HCEC 1CT (cell line): ENCODE measurements at places on chromosomes 7 and 10.

GRCh38 chr7:26574476-26574875 is 282.8 kb downstream of the SNX10 start:
- no peak for DNase-seq

GRCh38 chr7:111529507-111530355 is 32.6 kb downstream of the IMMP2L start:
- no peak for DNase-seq

DNA sequence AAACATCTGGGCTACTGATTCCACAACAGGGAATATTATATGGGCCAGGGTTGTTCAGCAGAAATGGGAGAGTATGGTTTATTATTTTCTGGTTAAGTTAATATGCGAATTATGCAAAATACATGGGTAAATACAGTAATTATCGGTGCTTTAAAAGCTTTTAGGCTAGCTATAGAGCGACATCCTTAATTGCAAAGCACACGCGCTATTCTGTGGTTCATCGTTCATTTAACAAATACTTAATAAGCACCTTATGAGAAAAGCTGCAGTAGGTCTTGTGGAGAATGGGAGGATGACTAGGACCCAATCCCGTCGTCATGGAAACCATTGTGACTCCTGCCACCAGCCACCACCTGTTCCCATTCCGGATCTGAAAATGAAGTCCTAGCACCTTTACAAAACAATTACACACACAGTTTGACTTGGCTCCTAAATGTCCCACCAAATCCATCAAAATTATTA is 623 bp upstream of the CEP41 start:
- DNase-seq, result peak; percentile 14

GRCh38 chr10:4771554-4772201 is 54.3 kb upstream of the AKR1E2 start:
- peak; percentile 96 for DNase-seq

DNA sequence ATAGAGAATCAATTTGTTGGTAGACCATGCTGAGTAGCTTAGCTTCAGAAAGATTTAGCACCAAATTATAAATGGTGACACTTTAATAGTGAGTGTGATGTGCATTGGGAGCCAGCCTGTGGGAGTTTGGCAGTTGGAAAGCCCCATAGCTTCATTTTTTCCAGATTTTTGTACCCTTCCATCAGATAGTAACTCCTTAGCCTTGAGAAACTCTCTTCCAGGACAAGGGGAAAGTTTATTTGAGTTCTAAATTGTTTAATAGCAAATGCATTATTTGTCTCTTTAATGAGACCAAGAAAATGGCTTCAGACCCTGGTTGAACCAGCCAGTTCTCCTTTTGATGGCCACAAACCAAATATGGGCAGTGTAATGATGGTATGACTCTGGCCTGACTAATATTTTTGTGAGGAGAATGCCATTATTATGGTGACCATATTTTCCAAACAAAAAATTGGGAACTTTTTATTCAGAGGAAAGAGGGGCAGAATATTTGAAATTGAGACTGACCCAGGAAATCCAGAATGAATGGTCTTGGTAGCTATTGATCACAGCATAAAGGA is 49.8 kb downstream of the PLCE1 start:
- DNase-seq, result no peak

DNA sequence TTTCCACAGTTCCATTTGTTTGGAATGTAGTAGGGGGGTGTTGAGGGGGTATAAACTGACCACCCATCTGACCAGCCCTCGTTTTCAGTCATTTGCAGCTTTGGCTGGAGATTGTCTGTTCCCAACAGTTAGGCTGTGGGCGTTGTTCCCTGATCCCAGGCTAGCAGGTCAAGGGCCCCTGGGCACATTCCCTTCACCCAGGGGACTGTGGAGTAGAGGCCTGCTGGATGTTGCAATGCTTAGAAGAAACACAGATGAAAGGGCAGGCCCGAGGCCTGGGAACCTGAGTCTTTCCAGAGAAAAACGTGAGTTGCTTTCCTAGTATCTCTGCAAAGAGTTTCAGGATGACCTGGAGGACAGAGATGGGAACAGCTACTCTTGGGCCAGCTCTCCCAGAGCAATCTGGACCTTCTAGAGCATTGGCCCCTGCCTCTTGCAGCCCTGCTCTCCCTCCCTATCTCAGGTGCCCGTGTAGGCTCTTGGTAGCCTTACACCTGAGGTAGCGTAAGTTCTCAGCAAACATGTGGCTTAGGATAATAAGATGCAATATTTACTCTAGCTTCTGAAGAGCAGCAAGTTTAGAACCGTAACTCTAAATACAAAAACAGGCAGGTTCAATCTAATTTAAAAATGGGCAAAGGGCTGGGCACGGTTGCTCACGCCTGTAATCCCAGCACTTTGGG is 99.4 kb upstream of the EFCAB10 start:
- DNase-seq, result no peak

DNA sequence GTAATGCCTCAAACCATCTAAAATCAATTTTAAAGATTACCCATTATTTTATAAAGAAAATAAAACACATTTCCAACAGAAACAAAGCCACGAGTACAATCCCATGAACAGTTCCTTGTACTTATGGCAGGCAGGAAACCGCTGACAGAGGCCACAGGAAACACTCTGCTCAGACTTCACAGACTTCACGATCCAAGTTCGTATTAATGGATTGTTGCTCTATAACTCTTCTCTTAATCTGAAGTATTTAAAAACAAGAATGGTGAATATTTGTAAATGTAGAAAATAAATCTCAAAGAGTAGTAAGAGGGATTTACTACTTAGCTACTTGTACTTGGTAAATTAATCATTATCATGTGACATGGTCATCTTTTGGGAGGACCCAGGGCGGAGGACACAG is 78.3 kb downstream of the SNX10 start:
- no peak for DNase-seq

GRCh38 chr7:114652041-114652440 is 237.4 kb downstream of the FOXP2 start:
- DNase-seq, result no peak

DNA sequence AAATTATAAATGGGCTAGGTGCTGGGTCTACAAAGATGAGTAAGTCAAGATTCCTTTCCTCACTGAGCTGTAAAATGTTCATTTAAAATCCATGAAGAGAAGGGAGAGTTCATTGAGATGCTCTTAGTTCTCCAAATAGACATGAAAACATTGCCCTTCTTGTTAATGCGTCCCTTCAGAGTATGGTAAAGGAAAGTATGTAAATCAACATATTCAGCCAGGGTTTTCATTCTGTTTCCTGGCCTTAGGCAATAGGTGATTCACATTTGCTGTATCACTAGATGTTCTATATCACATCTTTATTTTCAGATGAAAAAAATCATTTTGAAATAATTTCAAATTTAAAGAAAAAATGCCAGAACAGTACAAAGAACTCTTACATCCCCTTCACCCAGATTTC is 5.4 kb downstream of the ANKIB1 start:
- DNase-seq, result no peak

- DNase-seq, result peak; percentile 36
Observed at GRCh38 chr10:43322769-43323168, 48.7 kb upstream of the FXYD4 start.

DNA sequence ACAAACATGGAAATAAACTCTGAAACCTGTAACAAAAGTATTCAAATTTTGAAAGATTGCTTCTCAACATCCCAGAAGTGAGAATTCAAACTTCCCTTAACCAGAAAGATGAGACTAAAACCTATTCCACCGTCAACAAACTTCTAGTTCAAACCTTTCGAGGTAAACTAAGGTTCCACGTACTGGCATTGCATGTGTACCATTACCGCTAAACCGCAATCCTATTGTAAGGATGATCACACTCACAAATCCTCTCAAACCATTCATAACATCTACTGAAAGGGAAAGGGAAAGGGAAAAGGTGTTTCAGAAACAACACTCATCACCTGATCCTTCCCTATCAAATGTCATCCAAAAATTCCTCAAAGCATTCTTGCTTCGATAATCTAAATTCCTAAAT is 3.1 kb downstream of the SMURF1 start:
- DNase-seq, result no peak

- DNase-seq, result no peak
Observed at GRCh38 chr7:23710000-23710399, at the start of gene STK31. Gene STK31, plus strand, starts transcription at chr7:23710219. Its CDS starts 67 bp downstream, at chr7:23710286.

DNA sequence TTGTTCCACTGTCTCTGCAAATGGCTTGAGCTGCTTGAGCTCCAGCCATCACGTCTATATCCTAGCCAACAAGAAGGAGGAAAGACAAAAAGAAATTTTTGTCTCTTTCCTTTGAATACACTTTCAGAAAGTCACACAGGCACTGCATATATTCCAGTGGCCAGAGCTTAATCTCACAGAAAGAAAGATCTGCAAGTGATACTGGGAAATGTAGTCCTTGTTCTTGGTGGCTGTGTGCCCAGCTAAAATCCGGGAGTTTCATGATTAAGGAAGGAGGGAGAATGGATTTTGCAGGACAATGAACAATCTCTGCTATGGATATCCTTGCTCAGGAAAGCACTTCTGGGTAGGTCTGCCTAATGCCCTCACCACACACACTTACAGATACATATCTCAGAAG is 19.5 kb upstream of the DLG5 start:
- peak; percentile 23 for DNase-seq

DNA sequence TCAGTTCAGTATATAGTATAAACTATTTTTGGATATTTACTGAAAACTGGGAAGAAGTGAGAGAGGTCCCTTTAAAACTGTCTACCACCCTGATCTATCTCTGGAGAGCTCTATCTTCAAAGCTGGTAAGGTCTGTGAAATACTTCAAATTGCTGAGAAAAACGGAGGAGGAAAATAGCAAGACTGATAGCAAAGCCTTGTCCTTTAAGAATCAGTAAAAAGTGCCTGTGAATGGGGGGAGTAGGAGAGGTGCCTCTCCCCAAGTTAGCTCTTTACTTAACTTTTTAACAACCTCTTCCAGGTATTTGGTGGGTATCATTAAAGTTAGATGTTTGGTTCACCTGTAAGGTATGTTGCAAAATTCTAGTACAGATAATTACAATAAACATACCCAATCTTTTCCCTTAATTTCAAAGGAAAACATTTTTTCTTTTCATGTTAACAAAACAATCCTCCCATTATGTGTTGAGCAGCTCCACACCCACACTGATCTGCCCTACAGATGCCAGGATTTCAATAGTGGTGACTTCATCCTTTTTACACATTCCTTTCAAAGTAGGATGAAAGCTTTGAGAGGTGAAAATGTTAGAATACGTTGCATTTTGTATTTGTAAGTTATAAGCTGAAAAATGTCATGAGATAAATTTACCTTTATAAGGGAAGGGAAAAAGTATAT is 149.2 kb downstream of the CRPPA start:
- DNase-seq, result no peak

GRCh38 chr10:22222236-22223190 is 4.7 kb upstream of the EBLN1 start:
- no peak for DNase-seq

DNA sequence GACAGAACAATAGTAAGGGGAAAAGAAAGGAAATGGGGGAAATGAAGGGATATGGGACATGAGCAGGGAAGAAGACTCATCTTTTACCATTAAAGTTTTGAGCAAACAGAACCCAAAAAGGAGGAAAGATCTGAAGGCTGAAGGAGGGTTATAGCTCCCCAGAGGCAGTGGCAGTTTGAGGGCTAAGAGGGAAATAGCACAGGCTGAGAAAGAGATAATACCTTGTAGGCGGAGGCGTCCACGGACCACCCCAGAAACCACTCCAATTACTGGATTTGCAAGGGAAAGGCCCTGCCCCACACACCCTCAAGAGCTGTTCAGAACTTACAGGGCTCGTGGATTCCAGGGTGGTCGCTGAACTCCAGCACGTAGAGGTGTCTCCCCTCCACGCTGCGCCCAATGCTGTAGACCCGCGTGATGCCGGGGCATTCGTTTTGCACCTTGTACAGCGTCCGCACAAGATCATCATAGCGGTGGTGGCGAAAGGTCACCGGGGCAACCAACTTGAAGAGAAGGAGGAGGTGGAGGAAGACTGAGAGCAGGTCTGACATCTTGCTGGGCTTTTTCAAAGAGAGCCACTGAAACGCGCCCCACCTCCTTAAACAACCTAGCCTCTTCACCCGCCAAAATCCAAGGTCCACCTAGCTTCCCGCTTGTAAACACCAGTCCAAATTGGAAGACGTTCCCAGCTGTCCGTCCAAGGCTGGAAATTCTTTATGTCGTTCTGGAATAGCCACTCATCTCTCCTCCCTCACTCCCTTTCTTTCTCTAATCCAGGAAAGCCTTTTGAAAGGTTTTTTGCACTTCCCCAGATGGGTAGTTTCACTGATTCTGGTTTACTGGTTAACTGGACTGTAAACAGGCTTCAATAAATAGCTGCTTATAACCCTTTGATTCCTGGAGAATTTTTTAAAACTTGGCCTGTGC is at the start of gene CPN1:
Gene CPN1 (minus strand): TSS at position 795 of the 927 bp plus-strand sequence. CDS start 244 bp downstream, at position 551.
- DNase-seq, result no peak

- peak; percentile 54 for DNase-seq
Observed at GRCh38 chr7:138608275-138608674, 92.9 kb downstream of the SVOPL start.
